Naive B cell (primary cell): ENCODE measurements at places on chromosomes 3 and 15.

- DNase-seq: no peak
Measured at GRCh38 chr3:136146981-136147729, 49.0 kb downstream of the MSL2 start.

DNA sequence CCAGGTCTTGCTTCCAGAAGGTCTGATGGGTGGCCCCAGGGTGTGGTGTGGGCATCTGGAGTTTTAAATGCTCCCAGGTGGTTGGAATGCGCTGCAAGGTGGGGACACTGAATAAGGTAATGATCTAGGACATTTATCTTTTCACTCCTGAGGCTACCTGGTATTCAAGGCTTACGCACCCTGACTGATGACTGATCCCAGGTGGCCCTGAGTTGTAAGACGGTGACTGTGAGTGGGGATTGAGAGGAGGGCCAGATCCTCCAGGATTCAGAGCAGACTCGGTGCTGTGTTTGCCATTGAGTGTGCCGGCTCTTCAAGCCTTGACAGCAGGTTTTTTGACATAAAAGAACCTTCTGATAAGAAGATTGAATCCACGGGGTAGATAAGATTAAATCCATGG, 40.3 kb downstream of the SLC6A20 start:
- DNase-seq: no peak

DNA sequence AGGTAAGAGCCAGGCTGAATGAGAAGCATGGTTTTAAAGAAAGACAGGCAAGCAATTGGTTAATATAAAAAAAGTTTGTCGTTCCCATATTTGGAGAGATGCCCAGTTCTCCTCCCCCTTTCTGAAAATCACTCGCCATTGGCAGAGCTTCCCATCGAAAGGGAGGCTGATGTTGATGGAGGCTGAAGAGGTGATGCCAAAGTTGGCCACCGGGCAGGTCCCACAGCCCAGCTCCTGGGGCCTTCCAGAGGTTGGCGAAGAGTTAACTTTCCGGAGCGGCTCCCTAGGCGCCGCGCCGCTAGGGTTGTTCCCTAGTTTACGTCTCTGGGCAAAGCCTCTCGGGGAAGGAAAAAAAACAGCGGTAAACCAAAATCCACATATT, 793 bp downstream of the PCOLCE2 start:
- DNase-seq: no peak

GRCh38 chr3:53837331-53837730, 8.9 kb downstream of the CHDH start:
- DNase-seq: no peak

DNA sequence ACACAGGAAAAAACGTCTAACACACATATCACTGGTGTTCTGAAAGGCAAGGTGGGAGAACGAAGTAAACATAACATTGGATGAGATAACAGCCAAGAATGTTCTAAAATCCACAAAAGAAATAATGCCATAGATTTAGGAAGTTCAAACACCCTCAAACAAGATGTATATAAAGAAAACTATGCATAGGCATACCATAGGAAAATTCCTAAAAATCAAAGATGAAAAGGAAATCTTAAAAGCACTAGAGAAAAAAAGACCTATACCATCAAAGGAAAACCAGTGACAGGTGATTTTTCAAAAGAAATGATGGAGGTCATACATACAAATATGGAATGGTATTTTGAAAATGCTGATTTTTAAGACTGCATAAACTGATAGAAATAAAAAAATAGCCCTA, 57.3 kb downstream of the GLB1 start:
- no peak for DNase-seq

DNA sequence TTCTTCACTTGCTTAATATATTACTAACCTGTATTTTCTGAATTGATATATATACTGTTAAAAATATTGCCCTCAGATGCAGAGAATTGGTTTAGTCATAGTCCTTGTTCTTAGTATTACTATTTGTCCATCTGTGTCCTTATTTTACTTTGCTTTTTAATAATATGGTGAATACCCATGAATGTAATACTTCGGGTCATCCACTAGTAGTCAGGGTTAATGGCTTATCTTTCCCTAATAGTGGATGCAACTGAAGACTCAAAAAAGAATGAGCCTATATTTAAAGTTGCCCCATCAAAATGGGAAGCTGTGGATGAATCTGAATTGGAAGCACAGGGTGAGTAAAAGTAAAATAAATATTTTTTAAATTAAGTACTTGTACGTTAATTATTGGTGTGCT, 36.5 kb downstream of the U2SURP start:
- no peak for DNase-seq

DNA sequence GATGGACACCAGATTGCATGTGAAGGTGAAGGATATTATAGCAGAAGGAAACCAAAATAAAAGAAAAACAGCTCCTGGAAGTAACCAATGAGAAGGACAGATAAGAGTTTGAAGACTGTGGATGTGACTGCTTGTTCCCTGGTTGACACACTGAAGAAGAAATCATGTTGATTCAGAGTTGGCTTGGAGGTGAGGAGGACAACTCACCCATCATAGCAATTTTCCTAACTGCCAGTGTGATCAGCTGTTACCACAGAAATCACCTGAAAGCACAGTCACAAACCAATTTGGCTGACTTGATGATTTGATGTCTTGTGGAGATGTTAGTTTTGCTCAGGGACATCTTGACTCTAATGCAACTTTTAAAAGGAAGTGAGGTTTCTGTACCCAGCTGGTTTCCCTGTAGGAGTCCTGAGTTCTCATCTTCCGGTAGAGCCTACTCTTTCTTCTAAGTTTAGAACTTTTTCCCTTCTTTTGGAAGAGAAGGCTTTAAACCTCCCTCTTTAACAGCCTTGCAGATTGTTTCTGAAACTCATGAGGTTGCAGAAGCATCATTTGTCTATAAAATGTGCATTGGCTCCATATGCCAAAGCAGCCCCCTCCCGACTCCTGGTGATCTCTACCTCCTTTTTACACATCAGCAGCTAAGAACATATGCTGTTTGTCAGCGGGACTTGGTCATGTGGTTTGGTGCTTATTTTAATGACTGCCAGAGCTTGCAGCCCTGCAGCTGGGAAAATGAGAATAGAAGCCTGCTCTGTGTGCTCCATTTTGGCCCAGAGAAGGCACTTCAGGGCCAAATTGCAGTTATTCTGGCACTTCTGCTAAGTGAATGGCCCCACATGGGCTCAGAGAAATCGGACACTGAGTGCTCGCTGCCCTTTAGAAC, 10.3 kb downstream of the ATG7 start:
- no peak for DNase-seq

GRCh38 chr3:115108614-115109013, 38.5 kb downstream of the ZBTB20 start:
- no peak for DNase-seq
